Stimulated activated CD4-positive, alpha-beta T cell treated with anti-CD3 and anti-CD28 coated beads, TNF-alpha, amount 100 ng/mL, for 24 hours (primary cell): ENCODE measurements at places on chromosomes 4 and X.

- DNase-seq: no peak
These were observed 1.9 kb downstream of the CCDC110 start for GRCh38 chr4:185469580-185470154.

DNA sequence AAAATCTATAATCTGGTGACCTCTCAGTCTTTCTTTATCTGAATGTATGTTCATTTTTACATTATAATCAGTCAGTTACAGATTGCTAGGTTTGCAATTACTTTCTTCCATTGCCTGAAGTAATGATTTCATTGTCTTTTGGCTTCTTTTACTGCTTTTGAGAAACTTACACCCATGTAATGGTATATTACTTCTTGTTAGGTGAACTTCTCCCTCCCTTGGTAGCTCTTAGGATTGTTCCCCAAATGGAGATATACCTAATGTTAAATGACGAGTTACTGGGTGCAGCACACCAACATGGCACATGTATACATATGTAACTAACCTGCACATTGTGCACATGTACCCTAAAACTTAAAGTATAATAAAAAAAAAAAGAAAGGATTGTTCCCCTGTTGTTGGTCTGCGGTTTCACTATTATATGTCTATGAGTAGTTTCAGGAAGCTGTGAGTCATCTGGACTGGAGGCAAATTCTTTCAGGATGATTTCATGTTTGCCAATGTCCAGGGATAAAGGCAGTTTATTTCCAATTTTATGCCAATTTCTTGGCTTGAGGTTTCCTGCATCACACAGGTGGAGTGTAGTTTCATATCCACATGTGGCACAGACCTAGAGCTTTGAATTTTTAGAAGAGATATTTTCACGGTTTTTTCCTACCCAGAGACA, 21.8 kb downstream of the SPANXC start:
- DNase-seq: no peak

- DNase-seq: no peak
These were observed 15.3 kb upstream of the TMPRSS11D start for GRCh38 chr4:67899096-67899495.

DNA sequence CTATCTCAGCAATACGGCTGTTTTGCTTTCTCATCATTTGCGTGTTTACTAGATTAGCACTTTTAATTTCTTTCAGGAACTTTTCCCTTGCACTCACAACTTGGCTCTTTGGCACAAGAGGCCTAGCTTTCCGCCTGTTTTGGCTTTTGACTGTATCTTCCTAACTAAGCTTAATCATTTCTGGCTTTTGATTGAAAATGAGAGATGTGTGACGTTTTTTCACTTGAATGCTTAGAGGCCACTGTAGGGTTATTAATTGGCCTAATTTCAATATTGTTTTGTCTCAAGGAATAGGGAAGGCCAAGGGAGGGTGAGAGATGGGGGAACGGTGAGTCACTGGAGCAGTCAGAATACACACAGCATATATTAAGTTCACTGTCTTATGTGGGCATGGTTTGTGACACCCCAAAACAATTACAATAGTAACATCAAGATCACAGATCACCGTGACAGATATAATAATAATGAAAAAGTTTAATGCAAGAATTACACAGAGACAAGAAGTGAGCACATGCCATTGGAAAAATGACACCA, 27.3 kb downstream of the MND1 start:
- DNase-seq: no peak

DNA sequence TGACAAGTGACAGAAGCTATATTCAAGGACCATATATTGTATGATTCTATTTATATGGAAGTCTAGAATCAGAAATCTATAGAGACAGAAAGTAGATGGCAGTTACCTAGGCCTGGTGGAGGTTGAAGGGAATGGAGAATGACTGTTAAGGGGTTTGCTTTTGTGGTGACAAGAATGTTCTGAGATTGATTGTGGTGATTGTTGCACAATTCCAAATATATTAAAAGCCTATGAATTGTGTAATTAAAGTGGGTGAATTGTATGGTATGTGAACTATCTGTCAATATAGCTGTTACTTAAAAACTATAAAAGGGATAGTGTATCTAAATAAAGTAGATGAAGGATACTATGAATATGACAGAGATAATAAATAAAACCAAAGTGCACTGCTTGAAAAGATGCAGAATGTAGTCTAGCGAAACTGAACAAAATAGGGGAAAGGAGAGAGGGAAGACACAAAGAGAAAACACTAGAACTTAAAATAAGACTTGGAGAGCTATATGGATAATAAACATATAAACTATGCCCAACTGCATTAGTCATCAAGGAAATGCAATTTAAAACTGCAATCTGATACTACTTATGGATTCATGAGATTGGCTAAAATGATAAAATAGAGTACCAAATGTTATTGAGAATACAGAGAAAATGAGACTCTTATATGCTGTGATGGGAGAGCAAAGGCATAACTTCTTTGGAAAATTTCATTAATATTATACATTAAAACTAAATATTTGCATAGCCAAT, 82.1 kb upstream of the BANK1 start:
- DNase-seq: no peak

- no peak for DNase-seq
These were observed 202.8 kb upstream of the GRID2 start for GRCh38 chr4:92100975-92101374.

DNA sequence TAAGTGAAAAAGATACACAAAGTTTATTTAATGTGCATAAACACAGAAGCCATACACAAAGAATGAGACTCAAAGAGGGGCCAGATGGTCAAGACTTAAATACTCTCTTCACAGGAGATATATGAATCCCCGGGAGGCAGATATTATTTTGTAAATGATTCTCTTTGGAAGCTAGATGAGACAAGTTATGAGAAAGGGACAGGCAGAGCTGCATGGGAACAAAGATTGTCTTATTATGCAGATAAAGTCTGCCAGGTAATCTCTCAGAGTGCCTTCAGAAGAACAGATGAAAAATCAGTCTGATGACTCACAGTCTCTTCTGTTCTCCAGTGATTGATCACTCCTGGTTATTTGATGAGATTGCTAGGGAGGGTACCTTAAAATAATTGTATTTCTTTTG, 89.0 kb downstream of the NAF1 start:
- no peak for DNase-seq

DNA sequence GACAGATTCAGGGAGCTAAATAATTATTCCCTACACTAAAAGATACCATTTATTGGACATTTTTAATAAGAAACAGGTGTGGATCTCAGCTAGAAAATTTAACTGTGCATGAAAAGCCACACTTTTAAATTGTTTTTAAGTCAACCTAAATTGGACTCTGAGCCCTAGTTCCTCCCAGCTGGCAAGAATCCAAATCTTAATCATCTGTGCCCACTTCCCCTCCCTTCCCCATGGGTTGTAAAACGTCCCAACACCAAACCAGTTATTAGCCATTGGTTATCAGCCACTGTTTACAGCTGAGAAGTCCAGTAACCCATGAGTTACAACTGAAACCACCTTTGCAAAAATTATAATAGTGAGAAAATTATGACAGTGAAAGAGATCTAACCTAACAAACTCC, 125.6 kb upstream of the S100G start:
- DNase-seq: no peak

DNA sequence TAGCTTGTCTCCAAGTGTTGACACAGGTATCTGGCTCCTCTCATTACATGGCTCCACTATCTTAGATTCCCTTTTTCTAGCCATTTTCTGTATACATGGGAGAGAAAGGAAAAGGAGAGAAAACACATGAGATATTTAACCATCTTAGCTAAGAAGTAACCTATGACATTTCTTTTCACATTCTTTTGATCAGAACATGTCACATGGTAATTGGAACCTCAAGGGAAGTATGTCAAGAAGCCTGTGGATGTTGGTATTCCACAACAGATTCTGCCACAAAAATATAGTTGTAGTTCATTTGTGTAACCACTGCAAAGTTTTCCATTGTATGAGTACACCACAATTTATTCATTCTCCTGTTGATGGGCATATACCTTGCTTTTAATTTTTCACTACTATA, 18.7 kb upstream of the GABRB1 start:
- DNase-seq: no peak

- no peak for DNase-seq
These were observed 20.2 kb downstream of the GPAT3 start for GRCh38 chr4:83556006-83556707.

- DNase-seq: no peak
These were observed 234.5 kb downstream of the FBXW7 start for GRCh38 chr4:152301381-152301780.
